ENCODE measurements at places on chromosomes 11 and 22.
A peak's percentile ranks its signal among the peaks of the same experiment; 100 is the strongest.

GRCh38 chr22:40976866-40977700 is 25.9 kb downstream of the RBX1 start:
- no peak for DNase-seq

GRCh38 chr22:47739291-47740015 is 977.0 kb downstream of the TBC1D22A start:
- no peak for DNase-seq

- peak; percentile 44 for DNase-seq
These were observed 50.3 kb downstream of the SPON1 start for GRCh38 chr11:14012846-14013245.

DNA sequence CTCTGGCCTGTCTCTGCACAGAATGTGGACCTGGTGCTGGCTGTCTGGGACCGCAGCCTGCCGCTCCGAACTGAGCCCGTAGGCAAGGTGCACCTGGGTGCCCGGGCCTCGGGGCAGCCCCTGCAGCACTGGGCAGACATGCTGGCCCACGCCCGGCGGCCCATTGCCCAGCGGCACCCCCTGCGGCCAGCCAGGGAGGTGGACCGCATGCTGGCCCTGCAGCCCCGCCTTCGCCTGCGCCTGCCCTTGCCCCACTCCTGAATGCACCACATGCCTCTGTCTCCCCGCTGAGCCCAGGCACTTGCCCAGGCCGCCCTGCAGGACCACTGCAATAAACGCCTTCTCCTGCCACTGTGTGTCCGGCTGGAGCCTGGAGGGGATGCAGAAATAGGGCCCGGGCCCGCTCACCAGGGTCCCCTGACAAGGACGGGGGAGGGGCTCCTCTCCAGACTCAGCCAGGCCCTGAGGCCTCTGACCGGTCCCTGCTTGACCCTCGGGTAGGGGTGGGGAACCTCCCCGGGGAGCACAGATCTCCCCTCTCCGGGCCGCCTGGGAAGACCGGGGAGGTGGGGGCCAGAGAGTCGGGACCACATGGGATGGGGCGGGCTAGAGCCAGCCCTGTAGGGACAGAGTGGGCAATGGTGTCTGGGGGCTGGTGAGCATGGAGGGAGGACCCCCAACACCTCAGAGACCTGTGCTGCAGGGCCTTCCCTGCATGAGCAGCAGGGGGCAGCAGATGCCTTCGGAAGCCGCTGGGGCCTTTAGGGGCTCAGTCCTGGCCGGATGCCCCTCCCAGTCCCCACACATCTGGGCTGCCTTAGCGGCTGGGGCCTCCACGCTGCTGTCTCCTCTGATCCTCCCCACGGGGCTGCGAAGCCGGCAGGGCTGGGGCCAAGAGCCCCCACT is 1.4 kb upstream of the TNNI2 start:
- peak; percentile 42 for DNase-seq

- DNase-seq: no peak
These were observed 56.0 kb downstream of the PACS1 start for GRCh38 chr11:66126064-66126463.

- DNase-seq: no peak
These were observed 216.3 kb downstream of the DDX10 start for GRCh38 chr11:108881131-108881530.

- no peak for DNase-seq
These were observed 22.1 kb downstream of the CD44 start for GRCh38 chr11:35160902-35161597.
